NCI-H510A treated with DMSO at 0.1 percent for 48 hours (cell line): ENCODE measurements at places on chromosomes 7 and 10.

DNA sequence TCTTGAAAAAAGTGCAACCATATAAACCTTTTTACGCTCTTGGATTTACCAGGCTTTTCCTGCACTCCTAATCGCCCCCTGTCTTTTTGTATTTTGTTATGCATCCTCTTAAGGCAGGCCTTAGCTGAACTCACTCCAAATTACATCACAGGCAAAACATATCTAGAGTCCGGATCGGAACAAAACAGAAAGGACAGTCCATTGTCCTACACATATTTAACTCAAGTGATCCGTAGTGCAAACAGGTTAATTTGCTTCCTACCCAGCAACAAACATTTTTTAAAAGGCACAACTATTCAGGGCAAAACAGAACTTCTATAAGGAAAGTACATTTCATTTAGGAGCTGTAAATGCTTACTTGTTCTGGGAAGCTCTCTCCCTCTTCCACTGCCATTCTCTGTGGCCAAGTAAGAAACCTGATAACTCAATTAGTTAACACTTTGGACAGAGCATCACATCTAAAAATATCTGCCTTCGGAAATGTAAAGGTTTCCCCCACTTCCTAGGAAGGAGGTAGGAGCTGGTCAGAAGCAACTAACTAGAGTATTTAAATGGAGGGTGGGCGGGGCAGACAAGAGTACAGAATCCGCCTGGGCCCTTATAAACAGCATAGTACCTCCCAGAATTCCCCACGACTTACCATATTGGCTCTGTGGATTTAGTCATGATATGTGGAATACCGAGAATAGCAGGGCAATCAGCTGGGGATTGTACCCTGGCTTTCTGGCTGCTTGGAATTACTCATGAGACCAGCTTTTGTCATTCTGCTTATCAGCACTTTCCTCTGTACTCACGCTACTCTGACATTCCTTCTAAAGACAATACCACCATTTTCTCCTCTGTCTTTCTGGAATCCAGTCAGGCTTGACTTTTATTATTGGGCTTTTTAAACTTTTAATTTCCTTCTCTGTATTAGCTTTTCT is 89.5 kb downstream of the ANK3 start:
- no peak for DNase-seq

DNA sequence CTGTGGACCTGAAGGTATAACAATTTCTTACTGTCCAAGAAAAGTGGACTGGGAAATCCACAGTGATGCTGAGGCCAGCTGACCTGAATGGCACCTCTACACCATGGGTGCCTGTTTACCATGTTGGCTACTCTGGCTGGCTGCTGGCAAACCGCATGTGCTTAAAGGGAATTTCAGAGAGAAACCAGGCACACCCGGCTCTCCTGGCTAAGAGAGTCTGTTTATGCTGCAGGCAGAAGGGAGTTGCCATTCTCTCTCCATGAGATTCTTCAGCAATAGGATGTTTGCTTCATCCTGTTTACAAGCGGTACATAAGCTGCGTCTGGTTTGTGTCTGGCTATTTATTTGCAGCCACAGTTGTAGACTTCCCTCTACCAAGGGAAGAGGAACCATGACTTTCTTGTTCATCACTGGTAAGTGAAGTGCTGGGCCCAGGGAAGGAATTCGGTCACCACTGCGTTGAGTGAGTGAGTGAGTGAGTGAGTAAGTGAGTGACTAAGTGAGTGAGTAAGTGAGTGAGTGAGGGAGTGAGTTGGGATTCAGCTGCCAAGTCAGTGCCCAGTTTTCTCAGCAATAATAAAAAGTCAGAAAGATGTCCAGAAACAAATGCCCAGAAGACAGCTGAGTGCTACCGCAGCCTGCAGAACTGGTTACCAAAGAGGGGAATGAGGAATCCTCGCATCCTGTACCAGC is 90.4 kb downstream of the COBL start:
- DNase-seq = no peak

DNA sequence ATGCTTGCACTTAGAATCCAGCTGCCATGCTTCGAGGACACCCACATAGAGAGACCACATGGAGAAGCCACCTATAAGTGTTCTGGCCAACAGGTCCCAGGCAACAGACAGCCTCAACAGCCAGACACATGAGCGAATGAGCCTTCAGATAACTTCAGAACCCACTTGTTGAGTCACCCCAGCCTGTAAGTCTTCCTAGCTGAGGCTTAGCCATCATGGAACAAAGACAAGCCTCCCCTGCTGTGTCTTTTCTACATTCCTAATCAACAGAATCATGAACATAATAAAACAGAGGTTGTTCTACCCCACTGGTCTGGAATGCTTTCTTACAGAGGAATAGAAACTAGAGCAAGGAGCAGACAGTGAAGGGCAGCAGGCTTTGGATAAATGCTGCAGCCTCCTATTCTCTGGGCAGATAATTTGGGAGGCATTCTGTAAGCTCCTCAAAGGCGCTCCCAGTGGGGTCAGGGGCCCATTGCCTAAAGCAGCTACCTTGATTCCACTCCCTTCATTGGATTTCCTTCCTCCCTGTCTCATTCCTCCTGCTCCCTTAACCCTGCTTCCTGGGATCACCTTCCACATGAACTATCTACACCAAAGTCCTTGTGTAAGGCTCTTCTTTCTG is 4.6 kb downstream of the TLL2 start:
- no peak for DNase-seq

DNA sequence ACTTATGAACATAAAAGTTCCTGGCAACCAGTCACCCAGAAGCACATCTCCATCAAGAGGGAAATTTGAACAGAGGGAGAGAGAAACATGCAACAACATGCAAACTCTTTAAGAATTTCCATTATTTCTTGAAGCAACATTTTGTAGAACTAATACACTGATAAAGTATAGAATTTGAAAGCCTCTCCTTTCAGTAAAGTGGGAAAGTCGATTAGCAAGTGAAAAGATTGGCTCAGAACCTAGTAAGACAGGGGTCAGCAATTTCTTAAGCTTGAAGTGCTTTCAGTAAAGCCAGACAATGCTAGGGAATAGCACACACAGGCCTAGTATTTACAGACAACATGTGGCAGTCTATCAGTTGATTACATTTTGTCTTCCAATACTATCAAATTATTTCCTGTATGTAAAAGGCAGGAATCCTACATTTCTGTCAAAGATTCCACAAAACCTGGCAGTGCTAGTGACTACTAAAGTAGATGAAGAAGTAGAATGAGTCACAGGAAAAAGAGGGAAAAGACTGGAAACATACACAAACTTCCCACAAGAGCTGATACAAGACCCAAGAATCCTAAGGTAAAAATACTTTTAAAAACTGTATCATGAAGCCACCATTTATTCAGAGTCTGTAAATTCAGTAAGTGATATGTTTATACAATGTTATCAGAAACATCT is 25.2 kb downstream of the DNAJC1 start:
- no peak for DNase-seq

DNA sequence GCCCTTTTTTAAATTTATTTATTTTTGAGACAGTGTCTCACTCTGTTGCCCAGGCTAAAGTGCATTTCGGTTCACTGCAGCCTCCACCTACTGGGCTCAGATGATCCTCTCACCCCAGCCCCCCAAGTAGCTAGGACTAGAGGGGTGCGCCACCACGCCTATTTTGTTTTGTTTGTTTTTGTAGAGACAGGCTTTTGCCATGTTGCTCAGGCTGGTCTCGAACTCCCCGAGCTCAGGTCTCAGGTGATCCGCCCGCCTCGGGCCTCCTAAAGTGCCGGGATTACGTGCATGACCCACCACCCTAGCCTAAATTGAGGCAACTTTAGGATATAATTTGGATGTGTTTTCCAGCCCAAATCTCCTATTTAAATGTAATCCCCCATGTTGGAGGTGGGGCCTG is 805 bp downstream of the ZNF736 start:
- no peak for DNase-seq

- DNase-seq = no peak
Observed at GRCh38 chr10:64626924-64627323, 1105.7 kb downstream of the REEP3 start.

GRCh38 chr7:45028138-45028919 is 28.3 kb downstream of the CCM2 start:
- no peak for DNase-seq

- no peak for DNase-seq
Observed at GRCh38 chr10:35827783-35828182, 185.7 kb upstream of the FZD8 start.

- DNase-seq = no peak
Observed at GRCh38 chr10:71964743-71965515, 734 bp downstream of the CHST3 start.

DNA sequence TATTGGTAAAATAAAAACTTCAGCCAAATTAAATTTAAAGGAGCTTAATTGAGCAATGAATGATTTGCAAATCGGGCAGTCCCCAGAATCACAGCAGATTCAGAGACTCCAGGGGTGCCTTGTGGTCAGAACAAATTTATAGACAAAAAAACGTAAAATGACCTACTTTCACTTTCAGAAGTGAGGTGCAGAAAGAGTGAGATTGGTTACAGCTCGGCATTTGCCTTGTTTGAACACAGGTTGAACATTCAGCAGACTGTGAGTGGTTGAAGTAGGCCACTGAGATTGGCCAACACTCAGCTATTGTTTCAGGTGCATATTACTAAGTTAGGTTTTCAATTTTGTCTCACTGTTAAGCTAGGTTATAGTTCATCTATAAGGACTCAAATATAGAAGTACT is 153.4 kb downstream of the BICC1 start:
- DNase-seq = no peak

GRCh38 chr10:28694530-28694929 is 17.2 kb downstream of the BAMBI start:
- no peak for DNase-seq
